ENCODE measurements at places on chromosomes 3 and 15.
A peak's percentile ranks its signal among the peaks of the same experiment; 100 is the strongest.

DNA sequence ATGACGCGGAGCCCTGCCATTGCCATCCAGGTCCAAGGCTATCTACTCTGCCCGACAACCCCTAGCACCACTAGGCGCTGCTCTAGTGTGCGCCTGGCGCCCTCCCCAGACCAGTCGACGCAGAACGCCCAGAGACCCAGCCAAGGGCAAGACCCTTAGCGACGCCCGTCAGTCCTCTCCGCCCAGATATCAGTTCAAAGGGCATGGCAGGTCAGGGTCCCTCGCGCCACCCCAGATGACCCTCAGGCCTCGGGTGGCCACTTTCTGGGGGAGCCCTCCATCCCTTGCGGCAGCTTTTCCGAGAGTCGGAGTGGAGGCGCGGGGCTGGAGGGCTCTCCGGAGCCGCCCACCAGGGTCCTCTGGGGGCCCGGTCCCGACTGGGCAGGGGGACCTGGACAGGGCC is 371 bp upstream of the CLSTN2 start:
- DNase-seq: no peak

DNA sequence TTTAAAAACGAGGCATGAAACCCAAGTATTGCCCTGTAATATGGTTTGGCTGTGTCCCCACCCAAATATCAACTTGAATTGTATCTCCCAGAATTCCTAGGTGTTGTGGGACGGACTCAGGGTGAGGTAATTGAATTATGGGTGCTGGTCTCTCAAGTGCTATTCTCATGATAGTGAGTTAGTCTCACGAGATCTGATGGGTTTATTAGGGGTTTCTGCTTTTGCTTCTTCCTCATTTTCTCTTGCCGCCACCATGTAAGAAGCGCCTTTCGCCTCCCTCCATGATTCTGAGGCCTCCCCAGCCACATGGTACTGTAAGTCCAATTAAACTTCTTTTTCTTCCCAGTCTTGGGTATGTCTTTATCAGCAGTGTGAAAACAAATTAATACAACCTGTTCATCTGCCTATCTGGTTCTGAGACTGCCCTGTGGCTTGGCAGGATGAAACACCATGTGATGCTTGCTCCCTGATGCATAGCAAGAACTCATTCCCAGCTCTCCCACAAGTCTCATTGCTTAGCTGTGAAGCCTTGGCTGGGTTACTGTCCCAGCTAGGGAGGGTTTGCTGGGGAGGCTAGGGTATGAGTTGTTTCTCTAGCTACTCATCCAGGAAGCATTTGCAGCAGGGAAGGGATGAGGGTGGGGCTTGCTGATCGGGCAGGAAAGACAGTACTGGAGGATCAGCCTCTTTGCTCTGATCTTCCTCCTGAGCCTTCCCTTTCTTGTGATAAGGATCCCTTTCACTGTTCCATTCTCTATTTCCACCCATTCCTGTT is 3.7 kb upstream of the SQOR start:
- no peak for DNase-seq

- DNase-seq: no peak
Observed at GRCh38 chr15:85389306-85389650, 8.9 kb downstream of the AKAP13 start.

- DNase-seq: no peak
Observed at GRCh38 chr3:53776494-53777101, 69.6 kb downstream of the CHDH start.

DNA sequence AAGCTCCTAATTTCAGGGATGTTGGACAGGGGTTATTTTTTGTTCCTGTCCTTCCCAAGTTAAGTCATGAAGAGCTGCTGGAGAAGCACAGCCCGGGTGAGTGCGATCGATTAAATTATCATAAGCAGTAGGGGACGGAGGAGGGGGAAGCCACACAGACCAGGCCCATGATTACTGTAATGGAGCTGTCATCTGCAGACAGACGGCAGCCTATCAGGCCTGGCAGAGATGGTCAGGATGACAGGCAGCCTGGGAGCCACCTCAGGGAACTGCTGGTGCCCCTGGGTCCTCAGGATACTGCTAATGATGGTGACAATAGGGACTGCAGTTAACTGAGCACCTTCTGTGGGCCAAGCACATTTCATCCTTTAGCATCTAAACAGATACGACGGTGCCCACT is 147.7 kb downstream of the RAB11A start:
- no peak for DNase-seq

- DNase-seq: no peak
Observed at GRCh38 chr3:58180940-58181587, 29.7 kb downstream of the DNASE1L3 start.

- no peak for DNase-seq
Observed at GRCh38 chr3:167501941-167502340, 28.1 kb upstream of the SERPINI2 start.

- DNase-seq: no peak
Observed at GRCh38 chr3:176755977-176756376, 441.3 kb downstream of the TBL1XR1 start.

DNA sequence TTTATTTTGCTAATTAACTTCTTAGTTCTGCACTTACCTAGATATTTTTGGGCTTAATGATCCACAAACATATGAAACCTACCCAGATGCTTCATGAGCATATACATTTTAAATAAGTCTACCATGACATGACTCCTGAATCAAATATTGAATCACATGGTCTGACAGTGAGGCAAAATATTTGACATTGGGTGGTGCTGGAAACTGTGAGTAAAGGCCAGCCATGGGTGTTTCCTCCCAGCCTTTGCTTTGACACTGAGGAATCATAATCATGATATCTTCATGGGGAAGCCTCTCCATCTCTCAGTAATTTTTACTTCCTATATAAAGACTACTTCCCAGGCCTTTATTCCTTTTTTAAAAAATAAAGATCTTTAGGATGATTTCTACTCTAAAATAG is 22.8 kb upstream of the SSR3 start:
- no peak for DNase-seq

- no peak for DNase-seq
Observed at GRCh38 chr3:79383402-79384012, 384.3 kb downstream of the ROBO1 start.

- DNase-seq: no peak
Observed at GRCh38 chr3:139830817-139831216, 104.2 kb upstream of the CLSTN2 start.

DNA sequence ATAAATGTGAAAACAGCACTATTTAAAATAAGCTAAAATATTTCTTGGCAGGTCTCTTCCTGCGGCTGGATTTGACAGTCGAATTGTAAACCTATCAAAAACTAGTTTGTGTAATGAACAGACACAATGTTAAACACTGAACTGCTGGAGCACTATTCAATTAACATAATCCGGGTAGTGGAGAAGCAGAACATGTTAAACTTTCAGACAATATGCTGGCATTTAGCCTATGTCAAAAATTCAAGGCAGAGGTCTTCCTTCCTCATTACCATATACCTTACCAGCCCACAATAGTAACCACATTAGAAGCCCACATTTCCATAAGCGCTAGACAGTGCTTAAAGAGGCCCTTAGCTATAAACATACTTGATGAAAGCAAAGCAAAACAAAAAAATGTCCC is 1042.9 kb downstream of the ROBO1 start:
- no peak for DNase-seq

GRCh38 chr3:159113221-159113875 is 311.5 kb downstream of the MFSD1 start:
- DNase-seq: no peak

GRCh38 chr3:11739706-11740105 is 96.0 kb upstream of the VGLL4 start:
- no peak for DNase-seq

DNA sequence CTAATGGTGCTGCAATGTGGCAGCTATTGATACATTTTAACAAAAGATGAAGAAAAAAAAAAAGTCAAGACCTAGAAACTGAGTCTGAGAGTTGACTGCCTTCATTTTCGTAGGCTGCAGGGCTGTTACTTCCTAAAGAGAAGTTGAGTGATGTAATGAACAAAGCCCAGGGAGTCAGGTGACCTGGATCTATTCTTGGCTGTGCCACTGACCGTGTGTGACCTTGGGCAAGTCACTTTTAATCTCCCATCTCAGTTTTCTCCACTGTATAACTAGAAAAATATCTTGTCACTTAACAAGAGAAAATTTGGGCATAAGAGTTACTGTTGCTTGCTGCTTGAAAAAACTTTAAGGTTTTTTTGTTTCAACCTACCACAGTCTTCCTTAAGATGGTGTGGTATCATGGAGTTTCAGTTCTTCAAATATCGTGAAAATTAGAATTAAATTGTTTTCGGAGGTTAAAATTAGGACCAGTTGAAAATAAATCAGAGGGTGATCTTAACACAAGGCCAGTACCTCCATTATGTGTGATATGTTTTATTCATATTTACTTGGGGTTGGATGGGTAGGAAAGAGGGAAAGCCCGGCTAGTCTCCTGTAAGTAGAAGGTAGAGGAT is 5.8 kb downstream of the FMN1 start:
- no peak for DNase-seq

DNA sequence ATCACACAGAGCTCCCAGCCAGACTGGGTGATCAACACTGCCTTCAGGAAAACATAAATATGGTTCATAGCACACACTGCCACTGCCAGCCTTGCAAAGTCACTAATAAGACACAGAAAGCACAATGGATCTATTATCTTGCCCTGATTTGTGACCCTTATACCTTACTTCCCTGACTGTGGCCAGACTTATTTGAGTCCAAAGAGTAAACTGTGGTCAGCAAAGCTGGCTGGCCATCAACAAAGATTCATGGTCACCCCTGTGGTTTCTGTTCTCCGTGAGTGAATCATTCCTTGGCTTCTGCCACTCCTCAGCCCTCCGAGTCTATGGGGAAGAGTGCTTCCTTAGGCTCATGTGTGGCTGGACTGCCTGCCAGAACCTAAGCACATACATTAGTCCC is 437.7 kb downstream of the RAP2B start:
- DNase-seq: no peak

- DNase-seq: no peak
Observed at GRCh38 chr3:108728934-108729333, 28.3 kb downstream of the RETNLB start.

DNA sequence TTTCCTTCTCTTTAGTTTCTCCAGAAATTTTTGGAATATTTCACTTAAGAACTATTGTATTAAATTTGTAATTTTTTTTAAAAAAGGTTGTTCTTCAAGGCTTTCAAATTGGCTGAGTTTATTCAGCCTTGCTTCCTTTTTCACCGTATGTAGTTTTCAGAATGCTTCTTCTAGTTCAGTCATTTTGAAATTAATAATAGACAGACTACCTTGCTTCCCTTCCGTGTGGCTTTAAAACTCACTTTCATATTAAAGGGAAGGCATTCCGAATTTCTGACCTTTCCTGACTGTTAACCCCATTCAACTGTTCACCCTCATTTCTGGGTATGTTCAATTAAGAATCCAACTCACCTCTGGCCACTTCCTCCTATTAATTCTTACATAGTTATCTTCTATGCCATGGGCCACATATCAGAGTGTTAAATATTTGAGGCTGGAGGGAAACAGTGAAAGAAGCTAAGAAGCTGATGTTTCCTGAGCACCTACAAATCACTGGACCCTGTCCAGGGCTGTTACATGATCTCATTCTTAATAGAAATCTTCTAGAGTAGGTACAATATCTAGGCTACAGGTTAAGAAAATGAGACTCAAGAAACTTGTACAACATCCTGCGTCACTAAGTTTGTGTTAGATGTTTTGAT is 237.5 kb downstream of the P3H2 start:
- DNase-seq: no peak

DNA sequence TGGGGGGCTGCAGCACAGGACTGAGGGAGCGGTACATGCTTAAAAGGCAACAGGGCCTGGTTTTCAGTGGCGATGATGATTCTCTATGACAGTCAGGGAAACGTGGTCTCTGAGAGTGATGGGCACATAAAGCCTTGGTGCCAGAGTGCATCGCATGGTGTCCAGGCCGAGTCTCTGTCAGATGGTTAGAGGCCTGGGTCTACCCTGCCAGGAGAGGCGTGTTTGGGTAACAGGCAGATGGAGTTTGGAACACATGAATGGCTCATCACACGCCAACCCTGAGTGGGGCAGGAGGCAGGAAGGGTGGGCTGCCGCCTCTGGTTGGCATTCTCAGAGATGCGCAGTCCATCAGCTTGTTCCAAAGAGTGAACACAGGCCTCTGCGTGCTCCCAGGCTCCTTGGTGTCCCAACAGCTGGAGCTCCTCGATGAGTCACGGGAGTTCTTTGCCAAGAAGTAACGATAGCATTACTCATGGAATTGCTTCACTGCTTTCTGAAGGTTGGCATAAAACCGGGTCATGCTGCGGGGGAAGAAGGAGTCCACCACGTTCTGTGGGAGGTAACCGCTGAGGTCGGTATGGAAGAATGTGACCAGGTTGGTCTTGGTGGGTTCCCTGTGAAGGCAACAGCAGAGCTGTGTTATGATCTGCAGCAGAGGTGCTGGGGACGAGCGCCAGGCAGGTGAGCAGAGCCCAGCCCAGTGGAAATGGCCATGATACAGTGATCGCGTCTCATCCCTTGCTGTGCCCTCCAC is 11.0 kb downstream of the STARD5 start:
- peak; percentile 84 for DNase-seq

GRCh38 chr15:29550834-29551465 is 271.3 kb downstream of the TJP1 start:
- DNase-seq: no peak

- no peak for DNase-seq
Observed at GRCh38 chr15:86079508-86080266, at the start of gene AGBL1. TSS of gene AGBL1 (plus strand) at chr15:86079871.

DNA sequence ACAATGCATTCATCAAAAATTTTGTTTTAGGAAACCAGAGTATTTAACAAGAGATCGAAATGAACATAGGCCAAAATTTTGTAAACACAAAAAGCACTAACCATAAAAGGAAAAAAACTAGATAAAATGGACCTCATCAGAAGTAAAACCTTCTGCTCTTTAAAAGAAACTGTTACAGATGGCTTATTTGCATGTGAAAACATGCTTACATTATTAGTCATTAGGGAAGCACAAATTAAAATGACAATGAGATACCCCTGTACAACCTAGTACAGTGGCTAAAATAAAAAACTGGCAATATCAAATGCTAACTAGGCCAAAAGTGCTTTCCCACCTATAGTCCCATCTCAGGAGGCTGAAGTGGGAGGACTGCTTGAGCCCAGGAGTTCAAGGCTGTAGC is 19.3 kb downstream of the UBR1 start:
- no peak for DNase-seq

- no peak for DNase-seq
Observed at GRCh38 chr3:157063469-157063868, 96.5 kb downstream of the CCNL1 start.

DNA sequence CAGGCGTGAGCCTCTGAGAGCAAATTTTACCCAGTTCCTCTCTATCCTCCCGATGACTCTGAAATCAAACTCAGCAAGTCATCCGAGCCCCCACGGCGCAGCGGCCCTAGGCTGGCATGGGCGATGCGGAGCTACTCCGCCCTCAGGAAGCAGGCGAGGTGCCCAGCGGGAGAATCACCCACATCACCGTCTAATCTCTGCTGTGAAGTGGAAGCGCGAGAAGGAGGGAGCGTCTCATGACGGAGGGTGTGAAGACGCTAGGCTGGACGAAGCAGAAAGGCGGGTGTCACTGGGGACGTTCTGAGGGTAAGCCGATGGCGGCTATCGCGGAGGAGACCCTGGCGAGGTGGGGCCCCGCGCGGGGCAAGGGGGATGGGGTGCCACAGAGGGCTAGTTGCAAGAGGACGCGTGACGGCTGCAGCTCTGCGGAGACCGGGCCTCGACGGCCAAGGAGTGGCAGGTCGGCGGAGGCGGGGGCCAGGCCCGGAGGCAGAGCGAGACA is 9.1 kb upstream of the GNAI2 start:
- DNase-seq: no peak

- no peak for DNase-seq
Observed at GRCh38 chr3:124318014-124318413, 326.1 kb upstream of the ROPN1 start.
